ENCODE measurements at places on chromosomes 3 and 15.

- no peak for DNase-seq
Measured at GRCh38 chr3:28948685-28949084, 332.2 kb upstream of the RBMS3 start.

DNA sequence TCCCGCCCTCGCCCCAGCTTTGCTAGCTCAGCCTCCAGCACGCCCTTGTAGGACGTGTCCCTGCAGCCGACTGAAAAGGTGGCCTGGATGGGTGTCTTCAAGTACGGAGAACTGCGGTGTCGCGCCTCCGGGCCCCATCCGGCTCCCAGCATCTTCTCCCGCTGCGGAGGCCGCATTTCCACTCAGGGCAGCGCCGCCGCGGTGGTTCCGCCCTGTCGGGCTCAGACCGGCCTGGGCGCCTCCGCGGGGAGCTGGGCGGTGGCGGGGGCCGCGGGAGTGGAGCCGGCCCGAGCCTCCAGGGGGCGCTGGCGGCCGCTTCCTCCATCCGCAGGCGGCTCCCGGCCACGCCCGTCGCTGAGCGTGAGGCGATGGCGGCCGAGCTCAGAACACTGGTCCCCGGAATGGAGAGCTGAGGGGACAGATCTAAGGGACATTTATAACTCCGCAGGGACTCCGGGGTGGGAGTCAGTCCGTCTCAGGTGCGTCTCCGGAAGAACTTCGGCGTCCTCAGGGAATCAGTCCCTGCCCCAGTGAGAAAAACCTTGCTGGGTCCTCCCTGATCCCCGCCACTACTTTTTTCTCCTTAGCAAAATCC is 13.6 kb upstream of the SMCO1 start:
- no peak for DNase-seq

- no peak for DNase-seq
Measured at GRCh38 chr3:32495085-32495484, 7.6 kb downstream of the CMTM6 start.

GRCh38 chr3:61774279-61774890 is 213.0 kb downstream of the PTPRG start:
- DNase-seq = no peak

- DNase-seq = no peak
Measured at GRCh38 chr3:46703013-46703520, 1.9 kb downstream of the TMIE start.

GRCh38 chr3:141231952-141232823 is 563 bp downstream of the PXYLP1 start:
- no peak for DNase-seq

- no peak for DNase-seq
Measured at GRCh38 chr3:187802928-187803259, 57.6 kb upstream of the BCL6 start.

- no peak for DNase-seq
Measured at GRCh38 chr3:170811515-170811914, 58.5 kb downstream of the RPL22L1 start.

GRCh38 chr3:45455040-45455439 is 66.7 kb downstream of the LARS2 start:
- no peak for DNase-seq

Data from NCI-H187 treated with DMSO at 0.1 percent for 48 hours (cell line).